Central memory CD4-positive, alpha-beta T cell (primary cell): ENCODE measurements at places on chromosomes 12 and 14.

GRCh38 chr12:116459916-116460663 is 99.1 kb upstream of the MAP1LC3B2 start:
- no peak for DNase-seq

GRCh38 chr12:107782067-107782466 is 7.6 kb downstream of the ASCL4 start:
- no peak for DNase-seq

DNA sequence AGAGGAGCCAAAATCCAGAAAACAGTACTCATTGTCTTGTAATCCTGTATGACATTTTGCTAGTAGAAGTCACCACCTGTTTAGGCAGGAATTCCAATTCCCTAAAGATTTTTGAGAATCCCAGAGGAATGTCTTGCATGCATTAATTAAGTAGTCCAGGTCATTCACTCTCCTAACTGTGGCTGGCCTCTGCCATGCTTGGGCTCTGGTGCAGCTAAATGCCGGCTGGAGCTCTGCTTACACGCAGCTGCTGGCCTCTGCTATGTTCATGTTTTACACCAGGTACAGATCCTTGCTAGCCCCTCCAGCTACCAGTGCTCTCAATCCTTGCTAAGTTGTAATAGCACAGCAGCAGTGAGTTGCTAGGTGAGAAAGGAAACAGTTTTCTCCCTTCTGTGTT is 16.3 kb upstream of the HIF1A start:
- DNase-seq: no peak

GRCh38 chr14:71947947-71948500 is 15.8 kb downstream of the RGS6 start:
- no peak for DNase-seq

GRCh38 chr12:20259786-20260185 is 108.6 kb upstream of the PDE3A start:
- no peak for DNase-seq

- DNase-seq: no peak
These were observed 136.1 kb downstream of the GCH1 start for GRCh38 chr14:54766276-54767138.

DNA sequence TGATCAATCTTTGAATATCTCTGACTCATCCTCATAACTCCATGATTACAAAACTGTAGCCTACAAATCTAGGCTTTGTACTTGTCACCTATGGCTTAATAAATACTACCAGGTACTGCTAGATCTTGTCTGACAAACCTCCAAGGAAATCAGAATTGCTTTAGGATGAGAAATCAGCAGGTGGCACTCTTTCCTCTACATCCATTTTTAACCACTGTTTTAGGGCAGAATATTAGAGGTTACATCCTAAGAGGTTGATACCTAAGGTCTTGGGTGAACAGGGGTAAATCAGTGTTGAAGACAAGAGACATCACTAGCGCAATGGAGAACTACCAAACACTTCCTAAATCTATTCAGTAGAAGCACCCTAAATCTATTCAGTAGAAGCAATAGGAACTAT is 63.1 kb upstream of the SOX5 start:
- no peak for DNase-seq

DNA sequence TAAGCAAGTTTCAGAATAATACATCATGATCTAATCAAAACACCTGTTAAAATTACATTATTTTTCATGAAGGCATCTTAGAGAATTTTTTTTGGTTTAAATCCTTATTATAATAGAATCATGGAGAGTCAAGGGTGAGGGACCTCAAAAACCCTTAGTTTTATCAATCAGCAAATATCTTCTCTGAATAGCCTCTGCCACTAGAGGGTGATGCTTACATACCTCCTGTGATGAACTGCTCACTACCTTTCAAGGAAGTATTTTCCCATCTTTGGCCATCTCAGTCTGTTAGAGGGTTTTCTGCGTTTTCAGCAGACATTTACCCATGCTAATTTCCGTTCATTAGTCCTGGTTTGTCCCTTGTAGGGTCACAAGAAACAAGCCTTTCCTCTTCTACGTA is 200.2 kb downstream of the TRHDE start:
- DNase-seq: no peak

GRCh38 chr12:64733857-64734256 is 25.3 kb downstream of the GNS start:
- DNase-seq: no peak

- no peak for DNase-seq
These were observed 475.4 kb downstream of the RMST start for GRCh38 chr12:97938031-97938430.

GRCh38 chr12:22083167-22083566 is 37.1 kb downstream of the CMAS start:
- DNase-seq: peak; percentile 48

- no peak for DNase-seq
These were observed 525.1 kb upstream of the FBXO33 start for GRCh38 chr14:39957290-39957689.

DNA sequence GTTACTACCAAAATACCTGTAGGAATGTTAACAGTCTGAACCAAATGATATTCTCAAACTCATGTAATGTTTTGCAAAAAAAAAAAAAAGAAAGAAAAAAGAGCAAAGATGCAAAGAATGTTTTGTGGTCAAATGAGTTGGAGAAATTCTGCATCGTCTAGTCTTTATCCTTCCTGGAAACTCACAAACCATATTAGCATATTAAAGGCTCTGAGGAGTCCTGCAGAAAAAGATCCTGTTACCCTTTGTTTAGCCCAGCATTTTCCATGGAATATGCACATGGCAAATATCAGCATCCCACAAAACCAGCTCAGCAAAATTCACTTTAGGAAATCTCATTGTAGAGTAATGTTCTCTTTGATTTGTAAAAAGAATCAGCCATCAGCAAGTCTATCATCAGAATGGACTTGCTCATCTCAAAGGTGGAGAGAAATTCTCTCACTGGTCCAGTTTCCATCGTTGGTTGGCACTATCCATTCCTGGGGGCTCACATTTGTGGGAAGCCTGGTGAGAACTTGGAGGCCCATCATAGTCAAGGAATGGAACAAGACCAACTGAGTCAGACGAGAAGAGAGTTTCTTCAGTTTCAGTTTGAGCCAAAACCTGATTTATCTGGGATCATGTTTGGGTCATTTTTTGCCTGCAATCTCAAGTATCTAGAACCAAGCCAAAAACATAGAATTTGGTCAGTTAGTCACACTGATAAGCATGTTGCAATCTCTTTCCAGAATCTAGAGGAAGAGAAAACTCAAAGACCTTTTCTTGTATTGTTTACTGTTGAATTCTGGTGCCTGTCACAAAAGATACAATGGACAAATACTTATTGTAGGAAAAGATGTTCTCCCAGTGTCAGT is 129.8 kb downstream of the TBX5 start:
- DNase-seq: no peak

- no peak for DNase-seq
These were observed 57.1 kb upstream of the KRAS start for GRCh38 chr12:25307818-25308217.
